ENCODE measurements at places on chromosomes 4 and X.

GRCh38 chrX:72576141-72576894, 3.7 kb upstream of the HDAC8 start:
- DNase-seq = no peak

GRCh38 chr4:143026459-143027170, 158.1 kb upstream of the USP38 start:
- DNase-seq = no peak

DNA sequence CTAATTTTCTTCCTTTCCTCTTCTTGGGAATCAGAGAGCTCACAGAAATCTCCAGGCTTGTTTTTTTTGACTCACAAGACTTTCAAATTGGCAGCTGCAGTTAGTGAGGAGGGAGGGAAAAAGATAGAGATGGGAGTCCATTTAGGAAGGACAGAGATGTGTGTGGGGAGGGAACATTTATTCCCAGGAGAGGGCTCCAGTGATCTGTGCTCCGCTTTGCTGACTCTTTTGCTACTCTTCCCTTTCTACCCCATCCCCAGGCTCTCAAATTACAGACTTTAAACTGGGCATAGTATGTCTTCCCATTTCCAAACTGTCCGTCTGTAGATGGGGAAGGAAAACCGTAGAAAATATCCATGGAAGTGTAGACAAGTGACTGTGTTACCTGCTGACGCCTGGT, 39.1 kb upstream of the UCP1 start:
- DNase-seq = no peak

DNA sequence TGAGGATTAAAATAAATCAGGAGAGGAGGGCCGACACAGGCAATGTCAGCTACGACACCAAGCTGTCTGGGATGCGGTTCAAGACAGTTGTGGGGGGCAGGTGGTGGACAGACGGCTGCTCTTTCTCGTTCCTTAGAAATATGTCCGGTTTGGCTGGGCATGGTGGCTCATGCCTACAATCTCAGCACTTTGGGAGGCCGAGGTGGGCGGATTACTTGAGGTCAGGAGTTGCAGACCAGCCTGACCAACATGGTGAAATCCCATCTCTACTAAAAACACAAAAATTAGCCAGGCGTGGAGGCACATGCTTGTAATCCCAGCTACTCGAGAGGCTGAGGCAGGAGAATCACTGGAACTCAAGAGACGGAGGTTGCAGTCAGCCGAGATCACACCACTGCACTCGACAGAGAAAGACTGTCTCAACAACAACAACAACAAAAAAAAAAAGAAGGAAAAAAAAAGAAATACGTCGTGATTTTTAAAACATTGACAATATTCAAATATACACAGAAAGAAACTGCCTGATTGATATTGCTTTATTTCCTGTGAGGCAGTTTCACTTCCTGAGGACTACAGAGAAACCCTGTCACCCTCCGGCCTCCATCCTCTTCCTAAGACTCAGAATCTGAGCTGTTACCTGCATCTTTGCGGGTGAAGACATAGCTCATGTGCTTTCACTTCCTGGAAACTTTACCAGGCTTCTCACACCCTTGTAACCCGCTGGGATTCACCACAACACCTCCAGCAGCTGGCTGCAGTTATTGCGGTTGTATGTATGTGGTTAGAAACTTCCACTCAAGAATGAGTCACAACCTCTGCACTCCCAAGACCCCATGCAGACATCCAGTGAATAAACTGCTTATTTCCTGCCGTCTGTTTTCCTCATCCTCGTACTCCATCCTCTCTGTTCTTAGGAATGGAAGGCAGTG, 63.8 kb upstream of the STS start:
- peak; percentile 85 for DNase-seq

DNA sequence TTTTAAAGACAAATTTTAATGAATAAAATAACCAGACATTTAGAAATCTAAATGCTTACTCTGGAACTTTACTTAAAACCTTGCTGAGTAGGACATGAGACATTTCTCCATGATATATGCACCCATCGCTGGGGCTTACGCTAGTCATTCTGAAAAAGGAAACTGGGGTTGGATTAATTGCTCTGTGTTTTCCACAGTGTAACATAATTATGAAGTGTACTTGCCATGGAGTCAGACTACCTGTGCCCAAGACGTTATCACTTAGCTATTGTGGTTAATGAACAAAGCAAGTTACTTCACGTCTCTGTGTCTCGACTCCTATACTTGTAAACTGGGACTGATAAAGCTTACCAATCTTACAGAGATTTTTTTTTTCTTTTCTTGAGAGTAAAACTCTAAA, 47.8 kb downstream of the SHISA3 start:
- DNase-seq = no peak

GRCh38 chr4:58477513-58477912, 1367.3 kb upstream of the IGFBP7 start:
- DNase-seq = no peak

GRCh38 chr4:186169945-186170802, 21.2 kb upstream of the CYP4V2 start:
- DNase-seq = no peak

DNA sequence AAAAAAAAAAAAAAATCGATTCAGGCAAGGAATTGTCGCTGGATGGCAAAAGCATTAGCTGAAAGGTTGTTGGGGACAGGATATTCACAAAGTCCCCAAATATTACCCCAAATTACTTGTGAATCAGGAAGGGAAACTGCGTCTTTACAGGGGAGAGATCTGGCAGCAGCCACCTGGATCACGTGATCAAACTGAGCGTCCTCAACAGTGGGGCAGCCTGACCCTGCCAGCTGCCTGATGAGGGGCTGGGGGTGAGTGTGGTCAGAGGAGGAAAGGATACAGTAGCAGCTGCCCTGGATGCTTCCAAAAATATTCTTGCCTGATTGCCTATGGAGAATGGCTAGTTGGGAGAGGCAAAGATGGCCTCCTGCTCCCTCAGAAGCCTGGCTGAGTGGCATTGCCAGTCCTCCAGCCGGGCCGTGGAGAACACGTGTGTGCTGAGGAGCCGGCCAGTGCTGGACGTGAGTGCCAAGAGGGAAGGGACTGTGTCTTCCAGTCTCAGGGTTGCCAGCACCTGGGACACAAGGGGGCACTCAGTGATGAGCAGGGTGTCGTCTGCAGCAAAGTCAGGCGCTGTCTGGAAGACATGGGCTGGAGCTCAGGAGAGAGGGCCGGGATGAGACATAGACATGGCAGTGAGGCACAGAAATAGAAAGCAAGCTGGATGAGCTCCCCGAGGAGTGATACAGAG, 3.0 kb upstream of the LAGE3 start:
- DNase-seq = no peak

DNA sequence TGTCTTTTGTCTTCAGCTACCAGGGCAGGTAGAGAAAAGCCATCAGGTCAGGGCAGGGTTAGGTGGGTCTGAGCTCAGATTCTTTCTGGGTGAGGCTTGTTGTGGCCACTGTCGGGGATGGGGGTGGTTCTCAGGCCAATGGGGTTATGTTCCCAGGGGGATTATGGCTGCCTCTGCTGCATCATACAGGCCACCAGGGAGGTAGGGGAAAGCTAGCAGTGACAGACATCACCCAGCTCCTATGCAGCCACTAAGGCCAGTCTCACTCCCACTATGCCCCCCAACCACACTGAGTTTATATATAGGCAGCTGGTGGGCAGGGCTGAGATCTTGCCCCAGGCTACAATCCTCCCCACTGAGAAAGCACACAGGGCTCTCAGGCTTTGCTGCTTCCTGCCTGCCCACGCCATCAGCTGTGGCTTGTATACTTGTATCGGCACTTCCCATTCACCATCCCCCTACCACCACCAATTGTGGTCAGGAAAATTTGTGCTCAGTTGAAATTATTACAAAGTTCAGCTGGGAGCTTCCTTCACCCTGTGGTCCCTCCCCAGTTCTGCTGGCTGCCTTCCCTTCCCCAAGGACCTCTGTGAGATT, 72.6 kb upstream of the PTPN13 start:
- DNase-seq = no peak

DNA sequence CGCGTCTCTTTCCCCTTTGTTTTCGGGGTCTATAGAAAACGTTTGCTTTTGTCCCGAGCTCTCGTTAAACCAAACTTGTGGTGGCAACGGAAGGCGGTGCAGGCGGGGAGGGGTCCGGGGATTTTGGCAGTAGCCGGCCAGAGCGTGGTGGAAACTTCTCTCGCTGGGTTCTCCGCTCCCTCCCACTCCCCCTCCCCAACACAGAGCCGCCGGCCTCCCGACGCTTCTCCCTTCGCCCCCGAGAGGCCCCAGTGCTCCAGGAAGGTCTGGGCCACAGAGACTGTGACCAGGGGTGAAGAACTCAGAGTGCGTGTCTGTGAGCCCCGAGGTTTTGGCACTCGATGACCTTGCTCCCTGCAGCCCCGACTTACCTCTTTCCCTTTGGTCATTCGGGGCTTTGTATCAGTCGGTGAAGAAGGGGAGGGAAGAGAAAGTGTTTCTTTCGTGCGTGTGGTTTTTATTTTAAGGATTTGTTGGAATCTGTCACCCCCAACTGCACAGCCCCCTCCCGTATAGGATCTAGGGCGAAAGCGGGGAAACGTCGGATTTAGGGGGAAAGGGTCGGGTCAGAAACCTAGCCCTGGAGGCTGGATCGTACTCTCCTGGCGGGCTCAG, 9.0 kb upstream of the BCOR start:
- no peak for DNase-seq

GRCh38 chrX:70494441-70494840, 49.8 kb downstream of the DLG3 start:
- DNase-seq = no peak

DNA sequence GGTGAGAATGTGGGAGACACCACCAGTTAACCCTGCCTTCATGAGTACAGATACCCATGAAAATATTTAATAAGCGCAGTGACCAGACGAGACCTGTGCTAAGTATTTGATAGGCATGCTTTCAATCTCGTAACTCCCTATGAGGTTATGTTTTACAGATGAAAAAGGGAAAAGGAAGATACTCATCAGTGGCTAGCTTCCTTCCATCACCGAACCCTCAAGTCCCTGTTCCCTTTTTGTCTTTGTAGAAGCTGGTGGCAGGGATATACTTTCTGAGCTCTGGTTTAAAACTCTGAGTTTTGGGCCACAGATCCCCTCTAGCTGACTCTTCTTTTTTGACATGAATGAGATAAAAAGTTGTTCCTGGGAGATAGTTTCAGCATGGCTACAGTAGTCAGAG, 26.3 kb downstream of the AFF1 start:
- DNase-seq = no peak

DNA sequence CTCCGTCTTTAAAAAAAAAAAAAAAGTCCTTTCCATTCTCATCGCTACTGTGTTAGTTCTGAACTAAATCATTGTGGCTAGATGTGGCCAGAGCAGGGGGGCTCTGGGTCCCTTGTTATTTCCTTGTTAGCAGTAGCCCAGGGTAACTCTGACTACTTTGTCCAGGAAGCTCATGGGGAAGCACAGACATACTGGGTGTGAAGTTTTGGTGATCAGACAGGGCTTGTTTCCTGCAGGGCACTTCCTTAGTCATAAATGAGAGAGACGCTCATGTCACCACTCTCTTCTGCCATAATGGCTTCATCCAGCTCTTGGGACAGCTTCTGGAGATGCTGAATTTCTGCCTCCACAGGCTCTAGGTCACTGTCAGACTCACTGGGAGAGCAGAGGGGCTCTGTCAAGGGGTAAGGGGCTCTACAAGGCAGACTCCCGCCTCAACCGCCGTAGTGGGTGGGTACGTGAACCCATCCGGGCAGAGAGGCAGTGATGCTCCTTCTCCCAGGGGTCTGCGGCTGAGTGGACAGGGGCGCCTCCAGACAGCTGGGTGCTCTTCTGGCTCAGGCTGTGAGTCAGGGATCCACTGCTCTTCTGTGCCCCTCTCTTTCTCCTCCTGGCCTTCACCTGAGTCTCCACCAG, 12.9 kb downstream of the STIM2 start:
- DNase-seq = no peak

DNA sequence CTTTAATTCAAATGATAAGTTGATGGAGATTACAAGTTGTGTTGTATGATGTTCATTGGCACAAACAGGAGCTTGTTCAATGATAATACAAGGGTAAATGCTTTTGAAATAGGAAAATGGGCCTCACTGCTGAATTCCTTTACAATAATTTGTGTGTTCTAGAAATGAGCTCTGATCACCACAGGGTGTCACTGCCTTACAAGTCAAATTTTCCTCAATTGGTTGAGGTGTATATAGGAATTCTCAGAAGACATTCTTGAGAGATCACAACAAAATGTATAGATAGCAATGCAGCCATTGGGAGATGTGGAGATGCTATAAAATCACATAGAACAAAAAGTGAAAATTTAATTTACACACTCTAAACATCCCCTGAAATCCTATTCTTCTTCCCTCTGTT, 49.6 kb downstream of the KLF8 start:
- DNase-seq = peak; percentile 15

DNA sequence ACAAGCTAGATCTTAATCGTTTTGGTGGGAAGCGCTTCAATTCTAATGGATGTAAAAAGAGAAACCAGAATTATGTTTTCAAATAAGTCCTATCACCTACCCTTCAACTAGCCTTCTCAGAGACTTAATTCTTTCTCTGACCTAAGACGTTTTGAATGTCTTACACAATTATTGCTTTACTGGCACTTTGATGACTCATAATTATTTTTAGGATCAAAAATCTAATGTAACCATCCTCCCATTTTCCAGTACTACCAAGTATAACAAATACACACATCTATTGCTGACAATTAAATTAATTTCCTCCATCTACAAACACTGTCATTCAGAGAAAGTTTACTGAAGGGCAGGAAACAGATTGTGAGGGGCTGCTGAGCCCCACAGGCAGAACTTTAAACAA, 108.6 kb downstream of the PPP3CA start:
- peak; percentile 15 for DNase-seq

GRCh38 chrX:9598344-9598743, 133.5 kb downstream of the TBL1X start:
- no peak for DNase-seq

GRCh38 chr4:120506536-120506935, 416.0 kb downstream of the PRDM5 start:
- DNase-seq = no peak

DNA sequence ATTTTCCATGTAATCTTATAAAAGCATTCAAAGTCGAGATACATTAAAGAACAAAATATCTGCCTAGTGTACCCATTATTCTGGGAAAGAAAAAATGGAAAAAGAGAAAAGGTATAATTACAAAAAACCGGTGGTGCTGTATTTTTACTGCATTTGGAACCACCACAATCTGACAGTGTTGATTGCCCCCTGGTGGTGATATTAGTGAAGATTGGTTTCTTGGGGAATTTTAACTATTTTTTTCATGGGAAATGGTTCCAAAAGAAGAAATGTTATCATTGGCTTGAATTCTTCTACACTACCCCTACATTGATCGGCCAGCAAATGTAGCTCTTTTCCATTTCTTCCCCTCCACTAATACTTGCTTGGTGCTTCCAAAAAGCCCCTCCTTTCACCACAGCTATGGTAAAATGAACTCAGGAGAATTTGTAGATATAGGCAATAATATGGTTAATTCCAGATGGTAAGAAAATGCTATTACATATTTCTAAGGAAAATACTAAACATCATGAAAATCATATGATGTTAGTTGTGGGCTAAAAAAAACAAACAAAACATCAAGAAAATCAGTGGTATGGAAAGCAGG, 50.0 kb downstream of the COX18 start:
- DNase-seq = peak; percentile 58

GRCh38 chr4:182644683-182645050, 272.5 kb downstream of the DCTD start:
- no peak for DNase-seq

Measured in ACHN (cell line).